ENCODE measurements at places on chromosomes 6 and 20. TPM values are rescaled to one million over a fixed set of nuclear protein-coding genes. Genes with fewer than 3 reads are reported as not detected.
A peak's percentile ranks its signal among the peaks of the same experiment; 100 is the strongest.

The CENPB gene
- 219 TPM for total RNA-seq

- H3K27me3 ChIP-seq, result no peaks in the 10 kb centered on the region
- no peak overlapping the region for H3K4me3 ChIP-seq
- no peaks in the 10 kb centered on the region for H3K4me1 ChIP-seq
- no peak overlapping the region for H3K27ac ChIP-seq
- peaks cover 56% of the 10 kb centered on the region for H3K36me3 ChIP-seq
Measured at GRCh38 chr6:89862698-89863097, 31.6 kb upstream of the GJA10 start.

GRCh38 chr20:37226889-37227288 is 34.7 kb downstream of the GHRH start:
- no peaks in the 10 kb centered on the region for H3K27me3 ChIP-seq
- H3K4me3 ChIP-seq, result no peak overlapping the region
- H3K4me1 ChIP-seq, result peaks cover 26% of the 10 kb centered on the region
- peak overlapping the region; percentile 48 for H3K27ac ChIP-seq

The ISM1 gene
- total RNA-seq, result 5.9 TPM

DNA sequence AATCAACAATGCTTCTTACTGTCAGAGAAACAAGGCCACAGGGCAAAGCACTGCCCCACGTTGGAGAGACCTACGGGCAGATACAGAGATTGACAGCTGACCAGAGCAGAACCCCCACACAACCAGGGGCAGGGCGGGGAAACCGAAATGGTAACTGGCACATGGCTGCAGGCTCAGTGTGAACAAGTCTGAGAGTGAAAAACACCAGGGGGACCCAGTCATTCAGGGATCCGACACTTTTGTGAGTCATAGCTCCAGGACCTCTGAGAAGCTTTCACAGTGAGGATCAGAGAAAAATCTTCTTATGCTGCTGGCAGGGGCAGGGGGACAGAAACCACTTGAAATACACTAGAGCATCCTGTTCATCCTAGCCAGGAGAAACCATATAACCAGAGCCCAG is 254.2 kb downstream of the C6orf118 start:
- no peaks in the 10 kb centered on the region for H3K27me3 ChIP-seq
- DNase-seq, result no peak
- no peak overlapping the region for H3K27ac ChIP-seq
- H3K4me1 ChIP-seq, result no peaks in the 10 kb centered on the region

- no peak for DNase-seq
- peaks cover 5% of the 10 kb centered on the region for H3K4me1 ChIP-seq
- no peak overlapping the region for H3K27ac ChIP-seq
- H3K4me3 ChIP-seq, result no peak overlapping the region
- H3K36me3 ChIP-seq, result no peaks in the 10 kb centered on the region
Measured at GRCh38 chr6:167742719-167743303, 83.9 kb upstream of the AFDN start.

DNA sequence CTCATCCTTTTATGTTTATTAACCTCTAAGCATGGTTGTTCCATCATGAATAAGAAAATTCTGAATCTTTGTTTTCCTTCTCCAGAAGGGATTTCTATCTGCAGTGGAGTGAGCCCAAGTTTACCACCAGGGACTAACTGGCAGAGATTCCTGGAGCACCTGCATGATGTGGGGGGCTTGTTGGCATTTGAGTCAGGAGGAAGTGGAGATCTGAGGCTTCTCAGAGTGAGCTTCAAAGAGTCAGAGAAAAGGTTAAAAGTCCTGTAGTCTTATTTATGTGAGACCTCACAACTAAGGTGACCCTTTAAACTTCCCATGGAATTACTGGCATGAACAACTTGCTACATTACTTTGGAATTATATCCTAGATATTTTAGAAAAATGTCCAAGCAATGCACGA is 138.1 kb upstream of the SLC24A3 start:
- H3K36me3 ChIP-seq, result no peaks in the 10 kb centered on the region
- H3K27me3 ChIP-seq, result no peaks in the 10 kb centered on the region
- no peak overlapping the region for H3K4me3 ChIP-seq
- peak; percentile 21 for DNase-seq
- no peaks in the 10 kb centered on the region for H3K4me1 ChIP-seq

DNA sequence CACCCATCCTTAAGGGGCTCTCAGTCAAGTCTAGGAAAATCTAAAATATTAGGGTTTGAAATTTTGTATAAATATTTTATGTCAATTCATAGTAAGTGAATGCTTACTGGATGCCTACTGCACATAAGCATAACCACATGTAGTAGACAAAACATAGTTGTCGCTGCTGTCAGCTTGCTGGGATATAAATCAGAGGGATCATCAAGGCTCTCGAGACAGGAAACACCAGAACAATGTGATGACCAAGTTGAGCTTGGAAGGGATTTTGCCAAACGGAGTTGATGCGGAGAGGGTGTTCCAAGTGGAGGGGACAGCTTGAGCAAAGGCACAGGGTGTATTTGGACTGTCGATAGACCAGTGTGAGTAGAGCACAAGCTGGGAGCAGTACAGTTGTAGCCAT is 105.8 kb upstream of the SUPT3H start:
- no peaks in the 10 kb centered on the region for H3K27me3 ChIP-seq
- no peaks in the 10 kb centered on the region for H3K36me3 ChIP-seq
- no peaks in the 10 kb centered on the region for H3K4me1 ChIP-seq
- H3K27ac ChIP-seq, result no peak overlapping the region

- no peak overlapping the region for H3K4me3 ChIP-seq
- peaks cover 30% of the 10 kb centered on the region for H3K4me1 ChIP-seq
- H3K27me3 ChIP-seq, result no peaks in the 10 kb centered on the region
- no peak for DNase-seq
Measured at GRCh38 chr20:50050660-50051308, 62.2 kb downstream of the UBE2V1 start.

DNA sequence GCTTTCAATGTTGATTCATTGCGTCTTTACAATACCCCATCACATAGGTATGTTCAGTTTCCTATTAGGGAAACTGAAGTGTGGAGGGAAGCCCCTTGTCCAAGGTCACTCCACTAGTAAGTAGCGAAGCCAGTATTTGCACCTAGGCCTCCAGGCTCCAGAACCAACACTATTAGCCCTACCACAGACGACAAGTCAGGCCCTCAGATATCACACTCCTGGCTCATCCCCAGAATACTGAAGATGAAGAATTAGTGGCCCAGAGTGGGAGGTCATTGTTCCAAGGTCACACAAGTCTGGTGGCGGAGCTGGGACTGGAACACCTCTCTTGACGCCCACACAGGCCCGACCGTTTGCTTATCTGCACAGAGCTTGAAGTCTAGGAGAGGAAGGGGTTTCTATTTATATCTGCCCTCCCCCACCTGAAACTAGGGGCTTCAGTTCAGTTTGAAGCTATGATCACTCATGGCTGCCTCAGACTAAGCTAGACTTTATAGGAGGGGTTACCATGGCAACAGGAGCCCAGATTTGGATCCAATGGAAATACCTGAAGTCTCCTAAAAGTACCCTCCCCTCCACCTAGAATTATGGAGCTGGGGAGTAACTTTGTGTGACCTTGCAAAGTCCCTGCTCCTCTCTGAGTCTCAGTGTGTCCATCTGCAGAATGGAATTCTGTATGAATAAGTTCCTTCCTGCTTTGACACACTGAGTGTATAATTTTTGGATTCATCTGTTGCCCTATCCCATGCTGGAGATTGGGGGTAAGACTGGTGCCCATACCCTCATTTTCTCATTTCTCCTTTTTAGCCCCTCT is 2.2 kb downstream of the SNTA1 start:
- no peaks in the 10 kb centered on the region for H3K27me3 ChIP-seq
- H3K4me3 ChIP-seq, result no peak overlapping the region
- H3K4me1 ChIP-seq, result peaks cover 40% of the 10 kb centered on the region

DNA sequence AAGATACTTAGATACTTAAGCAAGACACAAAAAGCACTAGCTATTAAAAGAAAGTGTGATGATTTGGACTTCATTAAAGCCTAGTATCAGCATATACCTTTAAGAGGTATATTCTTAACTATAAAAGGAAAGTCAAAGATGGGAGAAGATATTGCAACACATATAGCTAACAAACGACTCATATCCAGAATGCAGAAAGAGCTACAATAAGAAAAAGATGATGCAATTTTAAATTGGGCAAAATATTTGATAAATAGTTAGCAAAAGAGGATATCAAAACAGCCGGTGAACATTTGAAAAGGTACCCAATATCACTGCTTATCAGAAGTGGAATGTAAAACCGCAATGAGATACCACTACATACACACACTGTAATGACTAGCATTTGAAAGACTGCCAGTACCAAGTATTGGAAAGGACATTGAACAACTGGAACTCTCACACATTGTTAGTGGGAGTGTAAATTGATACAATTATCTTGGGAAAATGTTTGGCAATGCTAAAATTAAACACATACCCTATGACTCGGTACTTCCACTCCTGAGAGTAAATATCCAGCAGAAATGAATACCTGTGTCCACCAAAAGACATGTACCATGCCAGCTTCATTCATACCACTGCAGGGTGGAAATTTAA is 25.7 kb downstream of the MUC22 start:
- H3K4me3 ChIP-seq, result no peak overlapping the region
- DNase-seq, result no peak
- no peak overlapping the region for H3K27ac ChIP-seq
- H3K27me3 ChIP-seq, result no peaks in the 10 kb centered on the region
- no peaks in the 10 kb centered on the region for H3K36me3 ChIP-seq

The HELZ2 gene
- total RNA-seq, result 36.9 TPM

DNA sequence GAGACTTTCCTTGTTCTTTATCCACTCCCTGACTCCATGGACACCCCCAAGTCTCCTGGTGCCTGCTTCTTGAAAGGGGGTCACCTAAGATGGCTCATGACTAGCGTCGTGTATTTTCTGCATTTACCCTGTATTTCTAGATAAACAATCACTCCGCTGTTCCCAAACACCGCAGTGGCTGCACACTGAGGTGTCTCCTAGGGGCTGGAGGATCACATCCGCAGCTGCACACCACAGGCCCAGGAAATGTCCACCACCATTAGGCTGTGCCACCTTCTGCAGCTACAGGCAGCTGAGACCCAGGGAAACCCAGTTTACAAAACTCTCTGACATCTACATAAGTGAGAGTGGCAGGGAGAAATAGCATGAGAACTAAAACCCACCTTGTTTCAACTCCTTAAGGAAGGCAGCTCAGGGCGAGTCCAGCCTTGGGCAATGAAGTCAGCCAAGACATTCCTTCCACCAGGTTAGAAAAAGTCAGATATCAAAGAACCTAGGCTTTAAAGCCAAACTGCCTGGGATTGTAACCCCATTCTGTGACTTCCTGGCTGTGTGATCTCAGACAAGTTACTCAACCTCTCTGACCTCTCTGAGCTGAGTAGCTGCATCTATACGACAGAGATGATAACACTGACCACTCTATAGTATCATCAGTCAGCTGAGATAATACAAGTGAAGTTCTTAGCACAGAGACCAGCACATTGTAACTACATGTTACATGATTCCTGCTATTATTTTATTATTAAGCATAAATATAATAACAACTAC is 102.2 kb downstream of the SNX5 start:
- DNase-seq, result no peak
- no peak overlapping the region for H3K27ac ChIP-seq

DNA sequence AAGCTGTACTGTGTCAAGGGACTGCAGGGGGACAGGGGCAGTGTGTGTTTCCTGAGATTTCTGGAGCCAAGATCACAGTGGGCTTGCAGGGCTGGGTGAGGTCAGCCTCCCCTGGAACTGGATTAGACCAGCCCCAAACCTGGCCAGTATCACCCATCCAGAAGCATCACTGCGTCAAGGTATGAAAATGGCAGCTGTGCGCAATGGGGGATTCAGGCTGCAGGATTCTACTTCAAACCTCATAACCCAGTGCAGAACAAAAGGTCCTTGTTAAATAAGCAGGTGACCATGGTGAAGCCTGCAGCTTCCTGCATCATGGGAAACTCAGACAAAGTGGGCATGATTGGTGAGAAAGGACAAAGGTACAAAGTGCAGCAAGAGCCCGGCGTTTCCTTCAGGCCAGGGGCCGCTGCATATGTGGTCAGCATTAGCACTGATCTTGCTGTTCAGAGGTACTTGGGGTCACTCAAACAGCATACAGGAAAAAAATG is 33.4 kb downstream of the TRAF3IP2 start:
- no peaks in the 10 kb centered on the region for H3K27me3 ChIP-seq
- peaks cover 41% of the 10 kb centered on the region for H3K36me3 ChIP-seq
- H3K4me3 ChIP-seq, result no peak overlapping the region
- no peak for DNase-seq
- peak overlapping the region; percentile 77 for H3K27ac ChIP-seq
- peaks cover 60% of the 10 kb centered on the region for H3K4me1 ChIP-seq

DNA sequence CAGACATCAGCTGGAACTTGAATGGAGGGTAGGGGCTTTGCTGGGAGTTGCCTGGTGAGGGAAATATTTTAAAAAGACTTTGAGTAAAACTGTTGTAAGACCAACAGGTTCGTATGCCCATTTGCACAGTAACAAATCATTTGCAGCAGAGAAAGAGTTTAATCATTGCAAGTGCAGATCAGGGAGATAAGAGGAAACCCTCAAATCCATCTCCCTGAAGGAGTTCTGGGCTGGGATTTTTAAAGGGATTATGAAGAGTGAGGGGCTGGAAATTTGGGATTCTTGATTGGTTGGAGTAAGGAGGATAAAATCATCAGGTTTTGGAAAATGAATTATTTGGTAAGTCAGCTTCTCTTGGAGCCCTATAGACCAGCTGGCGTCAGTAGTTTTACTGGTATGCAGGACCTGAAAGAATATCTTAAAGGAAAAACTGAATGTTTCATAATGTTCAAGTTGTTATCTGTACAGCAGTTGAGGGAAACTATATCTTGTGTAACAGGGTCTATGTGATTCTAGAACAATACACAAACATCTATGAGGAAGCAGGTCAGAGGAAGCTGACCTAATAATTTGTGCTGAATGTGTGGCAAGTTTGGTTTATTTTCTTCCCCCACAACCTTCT is 295.5 kb downstream of the PLCB1 start:
- no peak overlapping the region for H3K4me3 ChIP-seq
- no peak overlapping the region for H3K27ac ChIP-seq
- no peaks in the 10 kb centered on the region for H3K27me3 ChIP-seq
- DNase-seq, result no peak
- H3K36me3 ChIP-seq, result no peaks in the 10 kb centered on the region
- peaks cover 32% of the 10 kb centered on the region for H3K4me1 ChIP-seq

- no peaks in the 10 kb centered on the region for H3K27me3 ChIP-seq
- peak overlapping the region; percentile 7 for H3K27ac ChIP-seq
- DNase-seq, result peak; percentile 94
Measured at GRCh38 chr6:43143235-43144128, 27.6 kb upstream of the SRF start.
